NCI-H345 (cell line): ENCODE measurements at places on chromosomes 5 and 9.
A peak's percentile ranks its signal among the peaks of the same experiment; 100 is the strongest.

- no peak for DNase-seq
These were observed 176.2 kb downstream of the COL23A1 start for GRCh38 chr5:178413988-178414387.

DNA sequence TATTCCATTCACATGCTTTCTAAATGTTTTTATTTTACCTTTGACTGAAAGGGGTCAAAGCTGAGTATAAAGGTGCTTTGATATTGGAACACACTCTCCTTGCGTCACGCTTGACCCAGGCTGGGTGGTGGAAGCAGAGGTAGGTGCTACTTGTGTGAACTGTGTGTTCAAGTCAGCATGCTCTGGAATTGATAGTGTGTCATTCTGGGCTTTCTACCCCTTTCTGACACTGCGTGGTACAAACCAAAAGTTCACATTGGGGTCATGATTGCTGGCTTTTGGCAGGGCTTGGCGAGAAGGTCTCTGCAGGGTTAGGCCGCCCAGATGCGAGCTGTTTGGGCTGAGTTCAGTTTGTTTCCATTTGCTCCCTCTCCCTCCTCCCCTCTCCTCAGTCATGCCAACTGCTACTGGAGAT lies 131.8 kb downstream of the ADAMTSL1 start:
- no peak for DNase-seq

GRCh38 chr9:133560311-133560710 lies 25.8 kb downstream of the ADAMTSL2 start:
- DNase-seq, result no peak

DNA sequence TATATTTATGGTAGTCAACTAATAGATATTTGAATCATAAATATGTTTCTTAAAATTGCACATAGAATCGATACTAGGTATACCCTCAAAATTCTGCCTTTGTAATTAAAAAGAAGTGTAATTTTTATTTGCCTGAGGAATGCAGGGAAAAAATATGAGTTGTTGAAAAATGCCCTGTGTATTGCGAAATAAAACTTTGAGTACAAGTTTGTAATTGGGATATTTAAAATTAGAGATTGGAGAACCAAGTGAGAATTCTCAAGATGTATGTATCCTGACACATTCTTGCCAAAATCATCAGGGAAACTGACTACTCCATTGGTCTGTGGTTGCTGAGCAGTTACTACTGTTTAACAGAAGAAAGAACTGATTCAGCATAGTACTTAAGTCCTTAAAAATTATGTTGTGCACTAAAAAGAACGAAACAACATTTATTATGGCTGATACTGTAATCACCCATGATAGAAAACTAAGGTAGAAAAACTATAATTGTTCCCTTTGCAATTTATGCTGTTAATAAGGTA lies 36.0 kb downstream of the ST8SIA4 start:
- DNase-seq, result no peak

GRCh38 chr5:18032744-18033143 lies 398.5 kb downstream of the TAF11L14 start:
- no peak for DNase-seq

- DNase-seq, result no peak
These were observed 825.4 kb upstream of the CDH6 start for GRCh38 chr5:30368064-30368463.

- no peak for DNase-seq
These were observed 7.0 kb upstream of the LOX start for GRCh38 chr5:122085041-122085440.

DNA sequence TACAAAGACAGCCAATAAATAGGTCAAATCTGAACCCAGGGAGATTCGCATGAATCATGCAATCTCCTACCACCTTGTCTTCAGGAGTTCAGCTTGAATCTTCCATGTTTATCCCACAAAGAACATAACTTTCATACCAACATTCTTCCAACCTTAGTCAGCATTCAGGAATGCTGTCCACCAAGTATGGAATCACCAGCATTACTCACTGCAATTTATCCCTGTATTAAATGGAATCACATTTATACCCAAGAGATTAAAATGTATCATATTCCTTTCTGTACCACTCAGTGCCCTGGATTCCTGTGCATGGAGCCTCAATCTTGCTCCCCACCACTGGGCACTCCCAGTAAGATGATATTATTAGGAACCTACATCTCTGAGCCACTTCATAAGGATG lies 162.6 kb downstream of the GLIS3 start:
- no peak for DNase-seq

- DNase-seq, result no peak
These were observed 75.5 kb downstream of the TSPAN17 start for GRCh38 chr5:176722757-176723156.

- no peak for DNase-seq
These were observed 9.3 kb downstream of the CCNI2 start for GRCh38 chr5:132756542-132756941.

GRCh38 chr5:103021314-103021713 lies 98.6 kb downstream of the GIN1 start:
- no peak for DNase-seq

DNA sequence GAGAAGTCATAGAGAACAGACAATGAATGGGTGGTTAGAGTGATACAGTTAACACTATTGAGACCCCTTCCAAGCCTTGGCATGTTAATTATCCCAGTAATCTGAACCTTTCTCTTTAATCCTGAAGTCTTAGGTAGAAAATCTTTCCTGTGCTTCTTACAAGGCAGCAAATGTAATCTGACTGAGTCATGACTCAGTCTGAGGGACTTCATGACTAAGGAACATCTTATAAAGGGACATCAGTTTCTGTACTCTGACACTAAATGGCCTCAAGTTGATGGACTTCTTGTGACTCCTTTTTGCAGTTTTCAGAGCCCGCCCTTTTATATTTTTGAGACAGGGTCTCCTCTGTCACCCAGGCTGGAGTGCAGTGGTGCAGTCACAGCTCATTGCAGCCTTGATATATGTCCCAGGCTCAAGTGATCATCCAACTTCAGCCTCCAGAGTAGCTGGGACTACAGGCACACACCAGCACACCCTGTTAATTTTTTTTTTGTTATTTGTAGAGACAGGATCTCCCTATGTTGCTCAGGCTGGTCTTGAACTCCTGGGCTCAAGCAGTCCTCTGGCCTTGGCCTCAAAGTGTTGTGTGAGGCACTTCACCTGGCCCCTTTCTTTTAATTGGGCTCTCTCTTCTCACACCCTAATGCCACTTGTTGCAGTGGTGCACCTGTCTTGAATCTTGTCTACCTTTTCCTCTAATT lies 9.5 kb downstream of the EXOSC3 start:
- DNase-seq, result no peak

DNA sequence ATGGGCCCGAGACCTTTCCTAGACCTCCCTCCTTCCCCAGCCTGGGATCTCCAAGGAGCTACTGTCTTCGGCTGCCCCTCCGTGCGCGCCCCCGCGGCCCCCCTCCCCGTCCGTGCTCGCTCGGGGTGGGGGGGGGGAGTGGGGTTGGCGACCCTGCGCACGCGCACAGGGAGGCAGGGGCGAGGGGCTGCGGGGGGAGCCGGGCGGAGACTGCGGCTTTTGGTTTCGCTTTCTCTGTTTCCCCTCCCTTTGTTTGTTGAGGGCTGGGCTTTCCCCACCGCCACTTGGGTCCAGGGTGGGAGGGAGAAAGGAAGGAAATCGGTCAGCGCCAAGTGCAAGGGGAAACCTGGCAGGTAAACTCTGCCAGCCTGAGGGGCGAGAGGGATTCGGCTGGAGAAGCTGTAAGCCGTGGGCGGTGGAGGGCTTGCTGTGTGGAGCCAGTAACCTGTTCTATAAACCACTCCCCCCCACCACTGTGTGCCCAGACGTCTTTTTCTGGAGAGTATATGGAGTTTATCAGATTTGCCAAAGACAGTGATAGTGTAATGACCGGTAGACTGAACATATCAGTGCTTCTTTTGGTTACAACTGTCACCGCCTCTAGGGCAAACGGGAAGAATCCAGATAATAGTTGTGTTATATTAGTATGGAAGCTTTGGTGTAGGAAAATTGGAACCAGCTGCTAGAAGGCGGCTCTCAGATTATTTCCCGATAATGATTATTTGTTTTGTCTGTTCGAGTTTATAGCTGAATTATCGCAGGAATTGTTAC lies 684 bp downstream of the DNAJA1 start:
- peak; percentile 78 for DNase-seq

- DNase-seq, result no peak
These were observed 36.4 kb downstream of the LARP1 start for GRCh38 chr5:154791535-154791934.

DNA sequence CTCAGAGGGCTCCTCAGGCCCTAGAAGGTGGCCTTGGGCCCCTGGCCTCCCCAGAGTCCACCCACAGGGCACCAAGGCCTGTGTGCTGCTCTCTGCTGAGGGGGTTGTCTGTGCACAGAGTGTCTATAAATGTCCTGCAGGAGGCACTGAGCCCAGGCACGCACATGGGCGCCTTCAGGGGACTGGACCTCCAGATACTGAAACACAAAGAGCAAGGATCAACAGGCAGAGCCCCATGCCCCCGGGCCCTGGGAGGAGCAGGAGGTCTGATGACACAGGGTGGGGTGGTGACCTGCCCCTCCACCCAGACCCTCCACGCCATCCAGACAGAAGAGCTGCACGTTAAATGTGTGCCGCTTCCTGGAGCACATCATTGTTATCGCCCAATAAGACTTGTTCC lies 64.6 kb upstream of the SIMC1 start:
- no peak for DNase-seq

DNA sequence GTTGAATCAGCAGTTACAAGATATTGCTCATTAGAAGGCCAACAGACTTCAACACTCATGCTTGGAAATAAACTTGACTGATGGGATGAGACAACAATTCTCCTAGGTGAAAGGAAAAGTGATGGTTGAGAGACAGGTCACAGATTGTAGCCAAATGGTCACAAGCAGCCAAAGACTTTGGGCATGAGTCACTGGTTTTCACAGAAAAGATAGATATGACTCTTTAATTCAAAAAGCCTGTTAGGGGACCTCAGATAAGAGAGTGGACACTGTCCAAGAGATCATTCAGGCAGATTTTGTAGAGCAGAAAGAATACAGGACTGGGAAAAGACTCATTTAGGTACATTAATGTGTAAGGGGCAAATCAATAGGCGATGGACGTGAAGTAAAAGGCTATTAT lies 982.5 kb downstream of the MAT2B start:
- no peak for DNase-seq

DNA sequence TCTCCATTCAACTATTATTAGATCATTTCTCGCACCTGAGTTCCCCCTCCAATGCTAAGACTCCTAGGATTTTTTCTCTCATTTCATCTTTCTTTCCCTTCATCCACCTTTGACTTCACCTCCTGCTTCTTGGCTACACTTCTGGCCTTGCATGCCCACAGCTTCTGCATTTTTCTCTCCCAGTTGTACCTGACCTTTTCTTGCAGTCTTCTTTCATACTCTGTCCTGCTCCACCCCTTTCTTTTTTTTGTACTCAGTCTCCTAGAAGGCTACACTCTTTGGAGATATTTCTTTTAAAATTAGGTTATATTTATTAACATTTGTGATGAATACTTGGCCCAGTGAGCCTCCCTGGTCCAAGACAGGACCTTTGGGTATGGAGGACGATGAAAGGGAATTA lies 190.4 kb downstream of the DEPDC1B start:
- DNase-seq, result no peak

DNA sequence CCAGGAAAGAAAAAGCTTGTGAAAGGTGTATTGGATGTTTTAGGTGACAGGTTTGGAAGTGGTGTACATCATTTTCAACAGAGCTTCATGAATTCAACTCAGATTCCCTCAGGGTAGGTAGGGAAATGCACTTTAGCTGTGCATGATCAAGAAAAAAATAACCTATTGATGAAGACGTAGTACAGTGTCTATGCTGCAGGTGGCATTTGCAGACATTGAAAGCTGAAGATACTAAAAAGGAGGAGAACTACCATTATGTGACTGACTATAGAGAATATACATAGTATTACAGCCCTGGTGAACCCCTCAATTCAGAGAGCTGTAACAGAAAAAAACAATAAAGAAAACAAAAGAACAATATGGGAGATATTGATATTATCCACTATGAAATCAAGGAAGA lies 2344.7 kb upstream of the ACO1 start:
- DNase-seq, result no peak

DNA sequence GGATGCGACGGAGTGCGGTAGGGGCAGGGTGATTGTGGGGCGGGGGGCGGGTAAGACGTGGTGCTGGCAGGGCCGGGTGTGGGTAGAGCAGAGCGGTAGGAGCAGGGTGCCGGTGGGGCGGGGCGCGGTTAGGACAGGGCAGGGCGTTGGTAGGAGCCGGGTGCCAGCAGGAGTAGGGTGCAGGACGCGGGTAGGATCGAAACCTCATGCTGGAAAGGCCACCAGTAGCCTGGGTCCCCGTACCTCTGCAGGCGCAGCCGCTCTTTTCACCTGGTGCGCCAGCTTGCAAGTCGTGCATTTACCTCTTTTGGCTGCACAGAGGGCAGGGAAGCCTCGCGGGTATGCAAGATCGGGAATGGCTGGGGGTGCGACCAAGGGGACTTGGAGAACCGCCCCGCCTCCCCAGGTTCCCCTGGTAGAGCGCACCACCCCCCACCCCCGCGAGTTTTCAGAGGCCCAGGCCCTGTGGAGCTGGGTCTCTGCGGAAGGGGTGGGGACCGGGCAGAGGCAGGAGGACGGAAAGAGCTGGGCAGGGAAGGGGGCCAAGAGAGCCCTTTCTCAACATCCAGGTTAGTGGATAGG lies 104.8 kb upstream of the SIMC1 start:
- DNase-seq, result no peak

GRCh38 chr9:105168870-105169319 lies 75.6 kb upstream of the SLC44A1 start:
- no peak for DNase-seq

DNA sequence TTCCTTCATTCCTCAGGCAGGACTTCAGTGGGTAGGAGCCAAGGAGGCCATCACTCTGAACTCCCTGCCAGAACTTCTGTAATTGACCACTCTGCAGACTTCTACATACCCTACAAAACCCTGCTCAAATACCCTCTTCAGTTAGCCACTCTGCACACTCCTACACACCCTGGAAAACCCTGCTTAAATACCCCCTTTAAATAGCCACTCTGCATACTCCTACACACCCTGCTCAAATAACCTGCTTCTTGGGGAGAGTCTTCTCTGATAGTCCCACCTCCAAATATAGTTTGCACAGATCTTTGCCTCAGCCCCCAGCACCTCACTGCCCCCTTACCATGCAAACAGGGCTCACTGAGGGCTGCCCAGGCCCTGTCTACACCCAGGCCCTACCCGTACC lies 18.6 kb upstream of the CARD19 start:
- DNase-seq, result no peak

DNA sequence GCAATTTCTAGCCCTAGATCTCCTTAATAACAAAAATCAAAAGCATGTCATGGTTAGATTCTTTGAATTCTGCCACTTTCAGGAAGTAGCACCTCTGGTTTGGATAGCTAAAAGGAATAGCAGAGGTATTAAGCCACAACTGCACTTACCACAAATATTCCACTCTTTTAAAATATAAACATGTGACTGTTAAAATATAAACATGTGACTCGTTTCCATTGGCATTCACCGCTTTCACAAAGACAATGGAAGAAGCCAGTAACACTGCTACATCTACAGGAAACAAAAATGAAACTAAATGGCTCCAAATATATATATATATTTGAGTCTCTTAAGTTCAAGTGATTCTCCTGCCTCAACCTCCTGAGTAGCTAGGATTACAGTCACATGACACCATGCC lies 222.9 kb downstream of the ARL15 start:
- no peak for DNase-seq
